ENCODE measurements at places on chromosomes 7 and 10.

- DNase-seq = no peak
Measured at GRCh38 chr10:33618196-33618595, 283.7 kb upstream of the NRP1 start.

DNA sequence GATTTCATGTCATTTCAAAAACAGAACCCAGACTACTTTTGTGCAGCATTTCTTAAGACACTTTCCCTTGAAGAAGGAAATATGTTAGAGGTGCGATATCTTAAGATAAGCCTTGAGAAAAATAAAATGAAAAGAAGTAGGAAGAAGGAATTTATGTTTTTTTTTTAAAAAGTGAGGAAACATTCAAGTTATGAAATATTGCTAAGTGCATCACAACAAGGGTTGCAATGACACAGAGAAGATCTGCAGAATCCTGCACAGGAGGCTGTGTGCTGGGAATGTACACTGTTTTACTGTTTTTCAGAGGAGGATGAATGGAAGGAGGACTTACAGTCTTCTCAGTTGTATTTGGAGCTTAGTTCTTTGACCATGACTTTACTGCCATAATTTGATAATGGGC lies 79.8 kb upstream of the NME8 start:
- DNase-seq = no peak

DNA sequence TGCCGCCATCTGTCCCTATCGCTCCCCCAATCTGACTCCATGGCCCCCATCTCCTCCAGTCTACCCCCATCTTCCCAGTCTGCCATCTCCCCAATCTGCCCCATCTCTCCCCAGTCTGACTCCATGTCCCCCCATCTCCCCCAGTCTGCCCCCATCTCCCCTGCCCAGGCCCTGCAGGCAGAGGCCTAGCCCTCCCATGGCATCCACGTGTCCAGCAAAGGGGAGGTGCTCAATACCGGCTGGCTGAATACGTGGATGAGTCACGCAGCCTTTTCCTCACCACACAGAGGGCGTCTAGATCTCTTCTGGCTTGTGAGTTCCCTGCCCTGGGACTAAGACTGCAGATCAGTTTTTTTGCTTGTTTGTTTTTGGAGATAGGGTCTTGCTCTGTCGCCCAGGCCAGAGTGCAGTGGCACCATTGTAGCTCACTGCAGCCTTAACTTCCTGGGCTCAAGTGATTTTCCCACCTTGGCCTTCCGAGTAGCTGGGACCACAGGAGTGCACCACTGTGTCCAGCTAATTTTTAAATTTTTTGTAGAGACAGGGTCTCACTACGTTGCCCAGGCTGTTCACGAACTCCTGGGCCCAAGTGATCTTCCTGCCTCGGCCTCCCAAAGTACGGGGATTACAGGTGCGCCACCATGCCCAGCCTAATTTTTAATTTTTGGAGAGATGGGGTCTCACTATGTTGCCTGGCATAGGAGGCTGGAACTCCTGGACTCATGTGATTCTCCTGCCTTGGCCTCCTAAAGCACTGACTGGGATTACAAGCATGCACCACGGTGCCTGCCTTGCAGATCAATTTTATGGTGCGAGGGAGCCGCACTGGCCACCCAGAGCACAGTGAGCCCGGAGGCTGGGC lies 15.3 kb upstream of the GPR146 start:
- peak; percentile 31 for DNase-seq

- no peak for DNase-seq
Measured at GRCh38 chr10:30038781-30039536, 20.4 kb downstream of the JCAD start.

DNA sequence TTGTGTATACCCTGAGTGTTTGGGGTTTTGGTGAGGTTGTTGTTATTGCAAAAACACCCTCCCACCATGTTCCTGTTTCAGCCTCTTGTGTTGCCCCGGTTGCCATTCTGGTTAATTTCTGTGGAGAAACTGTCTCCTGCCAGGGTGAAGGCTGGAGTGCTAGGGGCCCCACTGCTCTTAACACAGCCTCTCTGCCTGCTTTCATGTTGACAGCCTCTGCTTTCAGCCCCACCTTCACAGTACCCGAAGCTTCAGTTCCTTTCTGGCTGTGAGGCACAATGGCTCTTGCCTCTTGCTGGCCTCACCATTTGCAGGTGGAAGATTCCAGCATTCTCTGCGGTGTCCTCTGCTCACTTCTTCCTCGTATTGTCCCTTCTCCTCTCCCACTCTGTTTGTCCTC lies 19.2 kb downstream of the SLC18A2 start:
- no peak for DNase-seq

DNA sequence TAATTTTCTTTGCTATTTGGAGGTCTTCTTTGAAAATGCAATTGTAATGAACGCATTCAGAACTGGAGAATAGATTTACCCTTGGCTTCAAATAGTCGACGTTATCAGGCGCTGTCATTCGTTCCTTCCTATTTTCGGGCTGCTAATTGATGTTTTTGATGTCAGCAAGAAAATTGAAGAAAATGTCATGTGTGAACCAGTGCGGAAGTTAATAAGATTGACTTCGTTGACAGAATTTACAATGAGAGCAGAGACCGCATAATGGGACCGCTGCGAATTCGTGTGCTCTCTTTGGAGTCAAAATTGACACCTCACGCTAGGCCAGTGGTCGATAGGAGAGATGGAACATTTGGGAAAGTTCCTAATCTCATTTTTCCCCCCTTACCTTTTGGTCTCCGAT lies 168.8 kb downstream of the TCF7L2 start:
- no peak for DNase-seq

- no peak for DNase-seq
Measured at GRCh38 chr7:124322561-124322960, 289.7 kb upstream of the TMEM229A start.

DNA sequence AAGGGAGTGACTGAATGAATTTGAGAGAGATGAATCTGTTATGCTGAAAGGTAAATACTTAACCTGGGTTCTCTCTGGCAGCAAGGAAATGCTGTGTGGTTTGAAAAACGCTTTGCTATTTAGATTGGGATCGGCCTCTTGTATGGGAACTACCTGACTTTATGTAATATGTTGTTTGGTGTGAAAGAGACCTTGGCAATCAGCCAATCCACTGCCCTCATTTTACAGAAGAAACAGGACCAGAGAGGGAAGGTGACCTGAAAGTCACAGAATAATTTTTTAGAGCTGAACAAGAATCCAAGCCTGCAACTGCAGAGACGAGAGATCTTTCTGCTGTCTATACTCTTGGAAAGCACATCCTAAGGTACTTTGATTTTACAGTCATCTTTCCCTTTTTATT lies 1.0 kb downstream of the BUD31 start:
- DNase-seq = no peak

DNA sequence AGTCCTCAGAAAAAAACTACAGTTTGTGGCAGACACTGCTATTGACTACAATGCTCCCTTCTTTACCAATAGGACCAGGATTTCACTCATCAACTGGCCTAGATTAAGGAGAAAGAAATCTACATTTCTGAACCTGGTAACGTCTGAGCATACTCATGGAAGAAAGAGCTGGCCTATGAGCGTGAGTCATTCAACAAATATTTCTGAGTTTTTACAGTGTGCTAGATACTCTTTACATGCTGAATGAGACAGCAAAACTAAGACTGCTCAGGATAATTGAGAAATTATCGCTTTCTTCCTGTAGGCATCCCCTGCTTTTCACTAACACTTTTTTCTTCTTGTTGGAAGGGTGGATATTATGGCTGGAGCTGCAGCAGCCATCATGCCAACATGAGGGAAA lies 609.7 kb downstream of the TNS3 start:
- DNase-seq = no peak

GRCh38 chr10:103273041-103273441 lies 3.9 kb upstream of the INA start:
- no peak for DNase-seq

DNA sequence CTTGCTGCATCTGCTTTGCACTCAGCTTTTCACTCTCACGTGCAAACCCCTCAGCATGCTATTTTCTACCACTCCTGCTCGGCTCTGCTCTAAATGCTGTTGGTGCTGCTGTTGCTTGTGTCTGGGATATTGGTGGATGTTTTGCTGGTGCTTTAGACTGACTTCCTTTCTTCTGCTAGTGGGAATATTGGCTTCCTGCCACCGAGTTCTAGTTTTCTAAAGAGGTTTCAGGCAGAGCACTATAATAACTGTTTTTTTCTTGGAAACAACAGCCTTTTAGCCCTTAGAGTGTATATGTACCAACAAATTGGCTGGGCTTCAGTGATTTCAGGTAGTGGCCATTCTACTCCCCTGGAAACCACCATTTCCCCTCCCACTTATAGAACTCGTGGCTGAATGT lies 27.8 kb downstream of the TMEM236 start:
- no peak for DNase-seq

GRCh38 chr7:121139427-121139826 lies 150.9 kb downstream of the CPED1 start:
- DNase-seq = no peak

GRCh38 chr7:23299770-23300300 lies 696 bp downstream of the MALSU1 start:
- no peak for DNase-seq

- DNase-seq = no peak
Measured at GRCh38 chr10:112782200-112782907, 167.7 kb upstream of the TCF7L2 start.

- no peak for DNase-seq
Measured at GRCh38 chr10:122780391-122780790, 65.3 kb downstream of the CUZD1 start.

GRCh38 chr10:25666276-25666675 lies 267.8 kb upstream of the MYO3A start:
- no peak for DNase-seq

GRCh38 chr10:94088926-94089381 lies 95.2 kb downstream of the PLCE1 start:
- DNase-seq = no peak

DNA sequence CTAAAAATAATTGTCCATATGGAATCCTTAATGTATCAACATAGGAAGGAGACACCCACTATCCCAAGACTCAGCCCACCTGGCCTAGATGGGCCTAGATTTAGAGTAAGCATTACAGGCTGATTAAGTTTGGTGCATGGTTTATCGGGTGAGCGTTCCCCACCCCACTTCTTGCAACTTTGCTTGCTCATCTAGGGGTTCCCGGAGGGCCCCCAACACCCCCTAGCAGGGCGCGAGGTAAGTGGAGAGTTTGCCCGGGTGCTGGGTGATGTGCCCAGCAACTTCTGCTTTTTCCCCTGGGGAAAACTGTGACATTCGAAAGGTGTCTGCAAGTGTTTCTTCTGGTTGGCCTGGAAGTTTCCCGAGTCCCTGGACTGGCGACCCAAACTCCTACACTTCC lies 31.7 kb downstream of the SKIDA1 start:
- DNase-seq = no peak

DNA sequence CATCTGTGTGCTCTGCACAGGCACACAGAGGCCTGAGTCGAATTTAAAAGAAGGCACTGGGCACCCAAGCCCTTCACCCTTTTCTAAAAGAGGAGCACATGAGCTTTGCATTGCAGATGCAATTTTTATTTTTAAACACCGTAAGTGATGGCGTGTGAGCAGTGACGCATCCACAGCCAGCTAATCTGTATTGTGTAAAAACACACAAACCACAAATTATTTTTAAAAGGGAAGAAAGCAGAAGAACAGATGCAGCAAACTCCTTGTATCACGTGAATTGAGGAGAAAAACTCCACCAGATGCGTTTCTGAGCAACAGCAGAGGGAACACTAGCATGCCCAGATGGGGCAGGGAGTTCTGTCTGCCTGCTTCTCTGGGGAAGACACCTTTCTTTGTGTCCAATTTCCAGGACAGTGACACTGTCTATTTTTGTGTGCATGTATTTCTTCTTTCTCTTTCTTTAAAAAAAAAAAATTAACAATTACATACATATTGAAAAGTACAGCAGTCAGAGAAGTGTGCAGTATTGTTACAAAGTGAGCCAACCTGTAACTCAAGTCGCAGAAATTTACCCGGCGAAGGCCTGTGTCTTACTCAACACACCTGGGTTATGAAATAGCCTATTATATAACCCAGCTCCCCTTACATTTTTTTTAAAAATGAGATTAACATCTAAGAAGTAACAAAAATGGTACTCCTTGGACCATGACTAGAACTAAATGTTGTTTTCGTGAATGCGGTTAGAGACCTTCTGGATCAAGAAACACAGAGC lies 39.2 kb downstream of the EEPD1 start:
- DNase-seq = no peak

DNA sequence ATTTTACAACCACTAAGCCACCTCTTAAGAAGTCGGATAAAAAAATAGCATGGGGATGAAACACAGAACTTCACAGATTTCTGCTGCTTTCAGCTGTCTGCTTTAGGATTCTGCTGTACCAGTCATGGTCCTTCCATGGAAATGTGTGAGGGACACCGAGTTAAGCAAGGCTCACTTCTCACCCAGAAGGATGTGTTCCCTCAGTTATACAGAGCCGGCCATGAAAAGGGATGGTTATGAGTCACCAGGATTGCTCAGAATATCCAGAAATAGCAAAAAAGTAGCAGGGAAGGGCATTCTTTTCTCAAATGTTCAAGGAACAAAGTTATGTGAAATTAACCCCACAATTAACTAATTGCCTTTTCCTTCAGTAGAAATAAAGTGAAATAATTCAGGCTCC lies 124.4 kb downstream of the AMPH start:
- no peak for DNase-seq

DNA sequence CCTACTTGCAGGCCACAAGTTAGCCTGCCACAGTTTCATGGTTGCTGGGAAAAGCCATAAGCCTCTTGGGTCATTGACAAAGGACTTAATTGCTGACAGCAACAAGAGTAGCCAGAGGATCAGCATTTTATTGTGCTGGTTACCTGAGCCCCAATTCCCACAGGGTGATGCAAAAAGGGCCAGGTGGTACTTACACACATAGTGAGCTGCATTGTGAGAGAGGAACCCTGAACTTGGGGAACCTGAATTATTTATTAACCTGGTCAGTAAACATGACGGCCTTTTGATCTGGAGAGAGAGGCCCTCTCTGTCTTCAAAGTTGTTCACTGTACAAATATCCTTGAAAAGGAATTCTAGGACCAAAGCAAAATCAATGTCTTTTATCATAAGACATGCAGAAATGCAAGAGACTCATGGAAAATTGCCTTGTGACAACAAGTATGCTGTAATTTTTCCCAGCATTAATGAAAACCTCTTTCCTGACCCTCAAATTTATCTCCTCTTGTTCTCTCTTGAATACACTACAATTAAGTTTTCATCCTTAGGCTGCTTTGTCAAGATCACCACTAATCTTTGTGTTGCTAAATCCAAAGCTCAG lies 102.9 kb upstream of the PHYHIPL start:
- DNase-seq = no peak

- DNase-seq = no peak
Measured at GRCh38 chr10:28169525-28169924, 133.3 kb downstream of the MPP7 start.

Measured in activated CD8-positive, alpha-beta memory T cell treated with anti-CD3 and anti-CD28 coated beads for 1 hour (primary cell).